ENCODE measurements at places on chromosomes 12 and 14.

GRCh38 chr14:36217732-36218131 is 41.2 kb upstream of the PTCSC3 start:
- DNase-seq = no peak

DNA sequence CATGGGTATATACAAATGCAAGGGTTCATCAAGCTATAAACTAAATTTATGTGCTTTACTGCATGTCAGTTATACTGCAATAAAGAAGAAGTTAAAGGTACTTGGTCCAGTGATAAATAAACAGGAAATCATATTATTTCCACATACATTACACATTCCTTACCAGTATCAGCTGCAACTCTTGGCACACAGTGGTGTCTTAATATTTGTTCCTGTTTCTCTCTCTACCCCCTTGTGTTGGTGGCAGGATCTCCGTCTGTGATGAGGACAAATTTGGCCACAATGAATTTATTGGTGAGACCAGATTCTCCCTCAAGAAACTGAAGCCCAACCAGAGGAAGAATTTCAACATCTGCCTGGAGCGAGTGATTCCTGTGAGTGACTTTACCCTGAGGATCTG is 19.2 kb upstream of the OAS1 start:
- no peak for DNase-seq

GRCh38 chr14:103443111-103443510 is 57.9 kb downstream of the MARK3 start:
- peak; percentile 7 for DNase-seq

GRCh38 chr14:34983786-34984185 is 994 bp downstream of the SRP54 start:
- peak; percentile 23 for DNase-seq

- DNase-seq = no peak
Measured at GRCh38 chr12:107759410-107759809, 1.5 kb downstream of the PRDM4 start.

All from SIG-M5 (cell line).